ENCODE measurements at places on chromosomes 6 and 20.

DNA sequence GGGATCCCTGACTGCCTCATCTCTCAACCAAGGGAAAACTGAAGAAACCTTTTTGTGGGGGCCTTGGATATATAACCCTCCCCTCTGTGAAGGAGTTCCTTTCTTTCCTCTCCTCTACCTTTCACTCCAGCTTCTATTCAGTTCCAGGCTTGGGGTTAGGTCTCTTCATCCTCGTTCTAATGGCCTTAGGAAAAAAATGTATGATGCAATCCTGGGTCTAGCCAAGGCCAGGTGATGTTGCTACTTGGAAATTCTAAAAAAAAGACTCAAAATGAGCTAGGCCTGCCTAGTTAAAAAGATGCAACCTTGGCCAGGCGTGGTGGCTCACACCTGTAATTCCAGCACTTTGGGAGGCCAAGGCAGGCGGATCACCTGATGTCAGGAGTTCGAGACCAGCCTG lies 7.6 kb downstream of the ABCC10 start:
- no peak for DNase-seq

GRCh38 chr6:7543789-7544424 lies 2.4 kb downstream of the DSP start:
- no peak for DNase-seq

- DNase-seq, result no peak
These were observed 24.2 kb downstream of the UNC5CL start for GRCh38 chr6:41014780-41015179.

GRCh38 chr6:118746145-118746824 lies 94.9 kb upstream of the CEP85L start:
- no peak for DNase-seq

DNA sequence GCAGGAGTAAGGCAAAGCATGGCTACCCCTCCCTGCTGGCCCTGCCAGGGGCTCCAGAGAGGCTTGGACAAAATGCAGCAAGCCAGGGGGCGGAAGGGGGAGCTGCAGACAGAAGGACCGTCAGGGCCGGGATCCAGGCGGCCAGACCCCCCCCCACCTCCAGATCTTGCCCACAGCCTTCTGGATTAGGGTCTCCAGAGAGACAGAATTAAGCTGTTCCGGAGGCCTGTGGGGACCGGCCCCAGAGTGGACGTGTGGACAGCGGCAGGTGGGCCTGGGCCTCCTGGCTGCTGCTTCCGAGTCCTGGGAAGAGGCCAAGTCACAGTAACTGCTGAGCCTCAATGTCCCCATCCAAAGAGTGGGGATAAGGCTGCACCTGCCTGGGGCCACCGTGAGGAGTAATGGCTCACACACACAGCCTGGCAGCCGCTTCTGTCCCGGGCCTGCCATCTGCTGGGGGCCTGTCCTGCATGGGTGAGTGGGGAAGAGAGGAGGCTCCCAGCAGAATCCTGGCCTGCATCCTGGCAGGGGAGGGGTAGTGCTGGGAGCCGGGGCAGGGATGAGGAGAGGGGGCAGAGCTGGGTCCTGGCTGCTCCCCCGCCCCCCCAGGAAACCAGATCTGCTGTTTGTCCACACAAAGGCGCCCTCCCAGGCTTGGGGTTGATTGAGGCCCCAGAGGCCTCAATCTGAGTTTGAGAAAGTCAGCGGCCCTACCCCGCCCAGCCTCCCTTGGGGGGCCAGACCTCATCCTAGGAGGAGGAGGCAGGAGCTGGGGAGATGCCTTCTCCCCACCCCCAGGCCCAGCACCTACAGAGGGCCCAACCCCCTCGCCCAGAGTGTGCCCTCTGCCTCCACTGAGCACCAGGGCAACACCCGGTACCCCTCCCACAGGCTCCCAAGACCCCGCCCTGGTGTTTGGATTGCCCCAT lies 3.9 kb downstream of the LAMA5 start:
- no peak for DNase-seq
